ENCODE measurements at places on chromosomes 2 and 18. TPM values are rescaled to one million over a fixed set of nuclear protein-coding genes. Genes with fewer than 3 reads are reported as not detected.

The SLC4A5 gene
- not detected for total RNA-seq

The SNTG2 gene
- total RNA-seq, result not detected

The SP5 gene
- total RNA-seq, result not detected

The RGPD4 gene
- total RNA-seq, result not detected

- no peak for DNase-seq
These were observed 506.7 kb downstream of the NUP35 start for GRCh38 chr2:183630964-183631363.

DNA sequence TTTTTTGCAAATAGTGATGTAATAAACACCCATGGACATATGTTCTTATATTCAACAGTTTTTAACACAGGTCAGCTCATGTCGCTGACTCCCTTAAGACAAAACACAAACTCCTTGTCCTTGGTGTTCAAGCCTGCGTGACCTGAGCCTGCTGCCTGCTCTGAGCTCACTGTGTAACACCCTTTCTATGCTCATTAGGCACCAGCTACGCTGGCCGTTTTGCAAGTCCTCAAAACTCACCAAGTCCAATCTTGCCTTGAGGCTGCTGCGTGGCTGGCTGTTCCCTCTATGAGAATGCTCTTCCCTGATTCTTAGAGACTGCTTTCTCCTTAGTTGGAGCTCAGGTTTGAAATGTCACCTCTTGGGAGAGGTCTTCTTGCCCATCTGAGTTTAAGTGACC, 100.5 kb upstream of the GLI2 start:
- DNase-seq, result no peak

DNA sequence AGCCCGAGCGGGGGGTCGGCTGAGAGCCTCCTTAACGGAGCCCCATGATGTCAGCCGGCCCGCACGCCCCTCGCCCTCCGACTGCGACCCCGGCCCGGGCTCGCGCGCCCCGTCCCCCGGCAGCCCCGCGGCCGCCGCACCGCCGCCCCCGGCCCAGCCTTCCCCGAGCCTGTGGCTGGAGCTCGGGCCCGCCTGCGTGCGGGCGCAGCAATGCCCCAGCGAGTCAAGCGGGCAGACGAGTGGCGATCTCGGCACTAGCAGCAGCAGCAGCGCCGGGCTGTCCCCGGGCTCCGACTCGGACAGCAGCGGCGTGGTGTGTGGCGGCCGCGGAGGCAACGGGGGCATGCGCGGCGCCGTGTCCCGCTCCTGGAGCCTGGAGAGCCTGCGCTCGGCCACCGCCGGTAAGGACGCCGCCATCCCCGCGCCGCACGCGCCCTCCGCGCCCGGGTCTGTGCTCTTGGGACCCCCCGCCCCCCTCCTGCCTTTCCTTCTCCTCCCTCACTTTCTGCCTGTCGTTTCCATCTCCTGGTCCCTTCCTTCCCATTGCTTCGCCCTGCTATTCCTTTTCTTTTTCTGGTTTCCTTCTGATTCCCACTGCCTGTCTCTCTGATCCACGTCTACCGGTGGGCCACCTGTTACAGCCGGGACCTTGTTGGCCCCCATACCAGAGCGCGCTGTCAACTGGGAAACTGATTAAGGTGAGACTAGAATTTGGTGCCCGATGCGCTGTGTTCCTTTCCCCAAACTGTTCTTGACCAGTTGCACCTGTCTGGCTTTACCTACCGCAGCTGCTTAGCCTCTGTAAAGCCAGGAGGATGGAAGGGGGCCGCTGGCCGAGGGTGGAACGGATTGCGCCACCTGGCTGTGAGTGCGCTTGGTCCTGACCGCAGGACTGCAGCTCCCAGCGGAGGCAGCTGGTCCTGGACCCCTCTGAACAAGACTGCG, 127.4 kb downstream of the ARHGEF4 start:
- no peak for DNase-seq

DNA sequence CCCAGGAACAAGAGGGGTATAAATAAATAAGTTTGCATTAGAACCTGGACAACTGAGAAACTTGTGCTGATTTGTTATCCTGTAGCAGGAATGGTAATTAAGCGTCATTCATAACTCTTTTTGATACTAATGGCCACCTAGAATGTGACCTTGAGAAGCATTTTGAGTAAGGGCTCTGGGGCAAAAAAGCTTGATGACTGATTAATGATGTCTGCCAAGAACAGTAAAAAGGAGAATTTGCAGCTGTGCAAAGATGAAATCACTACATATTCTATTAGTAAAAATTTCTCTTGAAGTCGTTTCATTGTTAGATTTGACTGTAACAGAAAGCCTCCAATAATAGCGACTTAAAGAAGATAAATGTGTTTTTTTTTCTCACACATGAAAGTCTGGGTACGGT, 157.7 kb downstream of the PRKCE start:
- no peak for DNase-seq

GRCh38 chr18:23114171-23114881, 21.0 kb upstream of the CABLES1 start:
- peak; percentile 56 for DNase-seq

DNA sequence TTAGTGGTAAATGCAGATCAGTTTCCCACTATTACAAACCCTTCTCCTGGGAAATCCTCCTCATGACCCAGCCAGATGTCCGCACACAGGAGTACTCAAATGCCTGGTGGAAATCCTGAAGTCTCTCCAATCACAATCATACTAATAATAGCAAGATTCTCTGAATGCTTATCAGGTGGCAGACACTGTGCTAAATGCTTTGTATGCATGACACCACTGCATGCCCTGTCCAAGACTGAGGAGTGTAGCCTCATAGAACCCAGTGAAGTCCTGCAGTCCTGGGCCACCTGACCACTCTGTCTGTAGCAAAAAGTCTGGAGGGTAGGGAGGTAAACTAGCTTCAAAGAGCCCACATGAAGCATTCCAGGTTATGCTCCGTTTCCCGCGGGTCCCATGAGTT, 434.8 kb upstream of the CHST9 start:
- no peak for DNase-seq

GRCh38 chr2:132620115-132620514, 49.9 kb downstream of the LYPD1 start:
- peak; percentile 90 for DNase-seq

DNA sequence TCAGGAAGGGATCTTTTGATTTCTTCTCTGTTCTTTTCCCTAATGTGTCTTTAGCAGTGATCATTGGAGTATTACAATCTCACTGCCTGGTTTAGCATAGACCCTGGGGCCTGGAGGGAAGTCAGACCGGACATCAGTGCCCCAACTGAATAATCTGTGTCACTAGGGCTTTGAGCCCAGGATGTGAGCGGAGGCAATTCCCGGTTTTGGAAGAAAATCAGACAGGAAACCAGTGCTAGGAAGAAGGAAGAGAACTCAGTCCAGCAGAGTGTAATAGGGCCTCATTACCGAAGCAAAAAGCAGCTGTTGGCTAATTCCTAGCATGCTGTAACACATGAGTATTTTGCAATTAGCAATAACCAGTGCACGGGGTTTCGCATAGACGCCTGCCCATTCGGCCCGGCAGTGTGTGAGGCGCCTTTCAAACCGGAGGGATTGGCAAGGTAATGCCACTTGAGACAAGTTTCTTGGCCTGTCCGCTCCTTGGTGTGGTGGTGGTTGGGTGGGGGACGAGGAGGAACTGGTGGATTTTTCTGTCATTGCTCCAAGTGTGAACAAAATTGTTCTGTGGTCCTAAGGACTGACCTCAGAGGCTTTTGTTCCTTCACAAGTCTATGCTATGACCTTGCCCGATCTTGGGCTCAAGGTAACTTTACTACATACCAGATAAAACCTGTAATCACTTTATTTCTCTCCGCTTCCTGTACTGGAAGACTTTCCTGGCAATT, 2.8 kb downstream of the FOSL2 start:
- DNase-seq, result peak; percentile 66

DNA sequence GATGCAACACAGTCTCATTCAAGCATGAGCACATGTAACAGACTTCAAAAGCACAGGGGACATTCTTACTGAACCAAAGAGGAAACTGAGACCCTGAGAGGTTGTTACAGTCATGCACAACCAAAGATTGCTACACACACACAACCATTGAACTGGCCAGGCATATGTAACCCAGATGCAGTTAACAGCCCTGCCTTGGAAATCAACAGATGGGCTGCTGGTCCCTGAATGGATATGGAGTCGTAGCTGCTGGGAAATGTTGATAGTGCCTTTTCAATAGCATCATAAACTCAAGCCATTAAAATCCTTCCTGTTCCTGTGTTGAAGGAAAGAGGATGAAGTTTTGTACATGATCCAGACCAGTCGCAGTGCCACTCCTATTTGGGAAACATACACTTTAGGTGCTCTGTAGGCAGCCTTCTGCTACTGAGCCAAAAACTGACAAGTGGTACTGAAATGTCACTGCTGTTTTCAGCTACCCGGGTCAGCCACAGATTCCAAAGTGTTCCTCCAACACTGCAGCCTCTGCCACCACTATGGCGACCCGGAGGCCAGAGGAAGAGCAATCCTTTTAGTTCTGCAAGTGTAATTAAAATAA, 143.9 kb downstream of the CCBE1 start:
- DNase-seq, result no peak

- peak; percentile 87 for DNase-seq
These were observed 272.2 kb downstream of the C1D start for GRCh38 chr2:67790622-67791021.
